AG10803 (cell line): ENCODE measurements at places on chromosomes 4 and X.

- DNase-seq: peak; percentile 85
Observed at GRCh38 chrX:20361890-20362262, 95.2 kb upstream of the RPS6KA3 start.

GRCh38 chrX:136495043-136495442, 2.3 kb upstream of the HTATSF1 start:
- DNase-seq: no peak

- no peak for DNase-seq
Observed at GRCh38 chr4:3659131-3659530, 107.1 kb upstream of the ADRA2C start.

DNA sequence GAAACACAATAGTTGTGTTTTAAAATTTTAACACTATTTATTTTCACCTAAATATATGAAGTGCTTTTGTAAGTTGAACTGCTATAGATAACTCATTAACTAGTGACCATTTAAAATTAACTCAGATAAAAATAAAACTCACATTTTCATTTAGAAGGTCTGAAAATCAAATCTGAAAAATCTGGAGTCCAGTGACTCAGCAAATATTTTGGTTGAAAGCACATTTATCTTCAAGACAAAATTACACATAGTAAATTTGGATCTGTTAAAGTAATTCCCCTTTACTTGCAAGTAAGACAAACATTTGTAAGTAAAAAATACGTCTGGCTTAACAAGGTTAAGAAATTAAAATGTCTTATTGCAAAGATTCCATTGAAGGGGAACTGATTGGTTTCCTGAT, 589.1 kb downstream of the TRIML1 start:
- DNase-seq: peak; percentile 6

- no peak for DNase-seq
Observed at GRCh38 chr4:77309496-77309895, 152.5 kb downstream of the CCNG2 start.

DNA sequence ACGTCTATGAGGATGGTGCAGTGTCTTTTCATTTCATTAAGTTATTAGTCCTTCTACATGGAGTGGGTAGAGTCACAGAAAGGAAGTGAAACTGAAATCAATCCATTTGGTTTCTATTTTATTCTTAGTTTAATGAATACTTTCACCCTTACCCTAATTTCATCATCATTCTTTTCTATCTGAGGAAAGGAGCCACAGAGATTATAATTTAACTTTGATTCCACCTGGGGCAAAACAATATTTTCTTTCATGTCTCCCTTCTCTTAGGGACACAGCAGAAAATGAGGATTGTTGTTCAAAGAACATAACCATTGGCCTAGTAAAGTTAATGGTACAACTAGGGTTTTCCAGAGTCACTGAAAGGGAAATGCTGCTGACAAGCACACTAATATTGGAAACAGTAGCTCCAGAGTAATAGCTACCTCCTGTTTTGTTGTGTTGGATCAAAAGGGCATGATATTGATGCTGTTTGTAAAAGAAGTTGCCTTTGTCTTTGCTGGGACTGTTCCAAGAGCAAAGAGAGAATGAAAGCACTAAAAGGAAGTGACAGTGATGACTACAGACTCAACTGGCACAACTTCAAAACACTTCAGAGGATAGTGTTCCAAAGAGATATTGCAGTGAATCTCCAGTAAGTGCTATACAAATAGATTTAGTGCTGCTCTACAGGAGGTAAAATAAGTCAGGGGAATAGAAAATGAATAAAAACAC, 247.1 kb upstream of the PITX2 start:
- peak; percentile 18 for DNase-seq

DNA sequence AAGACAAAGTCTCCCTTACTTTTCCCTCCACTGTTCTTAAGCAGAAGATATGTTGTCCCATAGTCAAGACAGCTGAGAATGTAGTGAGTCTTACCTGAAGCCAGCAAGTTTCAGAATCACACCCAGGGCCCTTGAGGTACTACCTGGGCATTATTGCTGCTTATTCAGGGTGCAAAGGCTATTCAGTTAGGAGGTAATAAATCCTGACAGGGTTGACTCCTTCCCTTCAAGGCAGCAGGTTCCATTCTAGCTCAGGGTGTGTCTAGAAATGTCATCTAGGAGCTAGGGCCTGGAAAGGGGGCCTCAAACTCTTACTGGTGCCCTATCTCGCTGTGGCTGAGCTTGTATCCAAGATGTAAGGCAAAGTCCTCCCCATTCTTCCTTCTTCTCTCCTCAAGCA, 259.0 kb downstream of the FAT4 start:
- DNase-seq: no peak

- DNase-seq: peak; percentile 77
Observed at GRCh38 chr4:101232074-101232776, 115.1 kb downstream of the PPP3CA start.

DNA sequence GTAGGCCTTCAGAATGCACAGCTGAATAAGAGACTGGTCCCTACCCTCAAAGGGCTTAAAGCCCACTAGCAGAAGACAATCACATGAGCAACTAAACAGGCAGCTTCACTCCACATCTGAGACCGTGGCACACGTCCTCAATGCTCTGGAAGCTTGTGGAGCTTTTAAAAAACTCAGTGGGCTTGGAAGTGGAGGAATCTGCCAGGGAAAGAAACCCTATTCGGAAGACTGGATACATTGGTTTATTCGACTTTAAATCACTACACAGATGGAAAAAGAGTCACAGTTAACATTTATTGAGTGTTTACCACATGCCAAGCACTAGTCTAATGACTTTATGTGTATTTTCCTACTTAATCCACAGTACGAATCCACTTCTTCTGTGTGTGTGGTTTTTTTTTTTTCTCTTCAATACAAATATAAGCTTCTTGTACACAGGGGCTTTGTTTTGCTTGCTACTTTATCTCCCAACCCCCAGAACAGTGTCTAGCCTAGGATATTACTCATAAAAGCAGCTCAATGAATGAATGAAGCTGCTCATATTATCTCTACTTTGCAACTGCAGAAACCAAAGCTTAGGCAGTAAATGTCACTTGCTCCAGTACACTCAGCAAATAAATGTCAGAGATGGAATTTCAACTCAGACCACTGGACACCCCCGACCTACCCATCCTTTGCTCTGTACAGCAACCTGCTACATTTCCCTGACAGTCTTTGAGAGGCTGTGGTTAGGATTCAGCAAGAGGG, 137.7 kb downstream of the LDB2 start:
- DNase-seq: no peak

DNA sequence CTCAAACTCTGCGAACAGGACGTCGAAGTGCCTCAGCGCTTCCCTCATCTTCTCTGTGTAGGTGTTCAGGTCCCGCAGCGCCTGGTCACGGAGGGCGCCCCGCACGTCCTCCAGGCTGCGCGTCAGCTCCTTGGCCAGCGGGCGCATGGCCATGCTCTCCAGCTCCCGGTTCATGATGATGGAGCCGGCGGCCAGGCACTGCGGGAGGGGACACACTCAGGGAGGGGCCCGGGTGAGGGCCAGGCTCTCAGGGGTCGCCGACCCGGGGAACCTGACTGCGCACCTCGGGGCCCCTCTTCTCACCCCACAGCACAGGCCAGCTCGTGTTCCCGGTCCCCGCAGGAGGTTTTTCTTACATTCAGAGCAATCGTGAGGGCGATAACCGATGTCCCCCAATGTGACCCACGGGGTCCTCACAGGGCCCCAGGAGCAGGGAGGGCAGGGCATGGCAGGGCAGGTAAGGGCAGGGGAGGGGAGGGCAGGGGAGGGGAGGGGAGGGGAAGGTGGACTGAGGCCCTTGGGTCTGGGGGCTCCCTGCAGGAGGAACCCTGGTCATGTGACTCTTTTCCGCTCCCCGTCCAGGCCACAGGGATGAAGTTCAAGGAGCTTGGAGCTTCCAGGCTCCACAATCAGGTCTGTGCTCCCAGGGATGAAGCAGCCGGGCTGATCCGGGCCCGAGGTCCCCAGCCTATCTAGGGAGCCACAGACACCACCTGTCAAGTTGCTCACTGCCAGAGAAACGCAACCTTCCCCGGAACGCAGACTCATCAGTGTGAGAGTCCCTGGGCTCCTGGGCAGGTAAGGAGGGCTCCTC, 77.8 kb upstream of the MXD4 start:
- no peak for DNase-seq

DNA sequence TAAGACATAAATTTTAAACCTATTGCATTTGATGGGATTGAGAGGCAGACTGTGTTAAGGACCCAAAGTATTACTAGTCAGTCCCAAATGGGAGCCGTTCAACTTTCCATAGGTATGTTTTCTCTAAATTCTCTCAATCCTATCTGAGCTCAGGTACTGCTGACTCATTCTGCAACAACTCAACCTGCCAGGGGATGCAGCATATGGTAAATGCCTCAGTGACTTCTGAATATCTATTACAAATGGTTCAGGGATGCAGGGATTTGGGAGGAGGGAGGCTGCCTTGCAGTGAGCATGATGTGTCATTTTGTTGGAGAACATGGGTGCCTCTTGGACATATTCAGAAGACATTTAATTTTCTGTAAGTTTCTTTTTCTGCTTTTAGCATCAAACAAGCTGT, 97.3 kb downstream of the HDAC8 start:
- DNase-seq: no peak

DNA sequence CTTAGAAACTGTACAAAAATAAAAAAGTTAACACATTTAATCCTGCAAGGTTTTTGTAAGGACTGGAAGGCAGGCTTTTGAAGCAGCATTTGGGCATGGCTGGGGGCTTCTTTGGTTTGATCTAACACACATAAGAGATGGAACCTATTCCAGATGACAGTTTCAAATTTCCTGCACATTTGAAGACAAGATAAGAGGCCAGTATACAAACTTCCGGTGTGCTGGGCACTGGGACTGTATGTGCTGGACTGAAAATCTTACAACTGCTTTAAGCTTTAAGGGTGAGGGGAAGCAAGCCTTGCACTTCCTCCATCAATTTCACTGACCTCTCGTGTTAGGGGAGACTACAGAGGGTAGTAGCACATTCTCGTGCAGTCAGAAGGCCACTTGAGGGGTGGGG, 122.9 kb downstream of the AMMECR1 start:
- DNase-seq: no peak
